ENCODE measurements at places on chromosomes 13 and 19. TPM values are rescaled to one million over a fixed set of nuclear protein-coding genes. Genes with fewer than 3 reads are reported as not detected.
A peak's percentile ranks its signal among the peaks of the same experiment; 100 is the strongest.

The CNOT3 gene
- total RNA-seq, result 93.8 TPM

- DNase-seq, result peak; percentile 73
Observed at GRCh38 chr13:113562085-113562749, 22.3 kb upstream of the TFDP1 start.

GRCh38 chr13:101875717-101876393, 423.4 kb downstream of the ITGBL1 start:
- no peak for DNase-seq

GRCh38 chr13:66915596-66916185, 314.4 kb downstream of the PCDH9 start:
- no peak for DNase-seq

DNA sequence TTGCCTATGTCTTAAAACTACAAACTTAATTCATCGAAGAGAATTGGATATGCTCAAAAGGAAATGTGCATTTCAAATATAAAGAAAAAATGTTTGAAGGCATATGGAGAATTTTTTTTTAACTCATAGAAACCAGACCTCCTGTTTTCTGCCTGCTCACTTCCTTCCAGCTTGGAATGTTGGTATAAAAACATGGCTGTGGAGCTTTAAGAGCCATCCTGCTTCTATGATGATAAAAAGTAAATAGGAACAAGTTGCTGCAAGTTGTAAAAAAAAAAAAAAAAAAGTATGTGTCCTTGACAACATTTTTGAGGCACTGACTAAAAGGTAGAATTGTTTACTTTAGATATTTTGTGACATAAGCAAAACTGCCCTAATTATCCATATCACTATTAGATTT, 1230.7 kb downstream of the PCDH9 start:
- no peak for DNase-seq

The CEACAM21 gene
- 27.6 TPM for total RNA-seq

GRCh38 chr13:49021953-49022352, 46.2 kb downstream of the FNDC3A start:
- DNase-seq, result no peak

- peak; percentile 79 for DNase-seq
Observed at GRCh38 chr19:18496167-18496979, 25.5 kb downstream of the ELL start.

DNA sequence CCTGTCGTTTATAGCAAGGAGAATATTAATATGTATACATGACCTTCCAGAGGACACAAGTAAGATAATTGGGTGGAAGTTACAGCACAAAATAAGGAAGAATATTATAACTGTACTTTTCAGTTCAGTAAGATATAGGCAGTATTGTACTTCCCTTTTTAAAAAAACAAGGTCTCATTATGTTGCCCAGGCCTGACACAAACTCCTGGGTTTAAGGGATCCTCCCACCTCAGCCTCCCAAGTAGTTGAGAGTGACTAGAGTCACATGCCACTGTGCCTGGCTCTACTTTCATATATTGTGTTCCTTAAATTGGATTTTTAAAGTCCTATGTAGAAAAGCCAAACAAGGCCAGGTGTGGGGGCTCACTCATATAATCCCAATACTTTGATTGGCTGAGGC, 19.5 kb upstream of the MAB21L1 start:
- DNase-seq, result no peak
